Upper lobe of right lung (tissue), 1 donor: ENCODE measurements at places on chromosomes 11 and 22. TPM values are rescaled to one million over a fixed set of nuclear protein-coding genes. Genes with fewer than 3 reads are reported as not detected.

Gene PRDX5
- total RNA-seq = 176 TPM

DNA sequence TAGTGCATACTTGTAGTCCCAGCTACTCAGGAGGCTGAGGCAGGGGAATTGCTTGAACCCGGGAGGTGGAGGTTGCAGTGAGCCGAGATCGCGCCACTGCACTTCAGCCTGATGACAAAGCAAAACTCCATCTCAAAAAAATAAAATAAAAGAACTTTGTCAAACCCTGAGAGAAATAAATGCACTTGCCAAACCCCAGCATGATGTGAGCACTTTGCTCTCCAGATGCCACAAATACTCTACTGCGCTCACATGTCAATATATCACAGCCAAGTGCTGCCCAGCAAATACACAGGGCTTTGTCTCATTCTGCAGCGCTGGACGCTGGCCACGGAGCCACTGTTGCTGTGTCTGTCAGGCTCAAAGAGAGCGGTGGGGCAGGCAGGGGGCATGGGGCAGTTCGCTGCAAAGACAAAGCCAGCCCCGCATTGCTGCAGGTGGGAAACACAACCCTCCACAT is 45.1 kb downstream of the AHNAK start:
- H3K27me3 ChIP-seq = no peaks in the 10 kb centered on the region
- no peak overlapping the region for H3K27ac ChIP-seq
- no peak for DNase-seq
- H3K4me1 ChIP-seq = peaks cover 26% of the 10 kb centered on the region
- no peak overlapping the region for H3K4me3 ChIP-seq

- no peaks in the 10 kb centered on the region for H3K4me1 ChIP-seq
- peaks cover 71% of the 10 kb centered on the region for H3K36me3 ChIP-seq
- no peak for DNase-seq
- H3K4me3 ChIP-seq = no peak overlapping the region
- H3K27ac ChIP-seq = no peak overlapping the region
Measured at GRCh38 chr22:29328566-29329500, 13.3 kb upstream of the RASL10A start.

Gene SERPIND1
- total RNA-seq = 0.58 TPM

DNA sequence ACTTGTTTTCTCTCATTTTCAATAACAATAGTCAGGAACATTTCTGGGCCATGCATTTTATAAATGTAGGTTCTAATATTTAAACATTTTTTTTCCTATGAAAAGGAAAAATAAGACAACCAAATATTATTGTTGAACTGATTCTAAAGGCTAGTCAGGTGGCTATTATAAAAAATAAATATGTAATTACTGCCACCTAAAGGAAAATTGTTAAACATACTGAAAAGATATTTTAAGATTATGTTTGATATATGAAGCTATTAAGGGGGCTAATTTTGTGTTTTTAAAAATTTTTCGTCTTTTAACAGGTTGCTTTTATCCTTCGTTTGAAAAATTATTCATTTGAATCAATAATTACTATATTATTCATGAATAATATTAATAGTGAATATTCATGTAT is 62.2 kb upstream of the FDX1 start:
- no peaks in the 10 kb centered on the region for H3K36me3 ChIP-seq
- H3K27ac ChIP-seq = no peak overlapping the region
- DNase-seq = no peak
- no peaks in the 10 kb centered on the region for H3K4me1 ChIP-seq

- DNase-seq = no peak
- no peak overlapping the region for H3K27ac ChIP-seq
- H3K36me3 ChIP-seq = no peaks in the 10 kb centered on the region
- no peaks in the 10 kb centered on the region for H3K4me1 ChIP-seq
Measured at GRCh38 chr11:16179676-16180075, 176.7 kb downstream of the SOX6 start.

Gene PATE4
- total RNA-seq = not detected

DNA sequence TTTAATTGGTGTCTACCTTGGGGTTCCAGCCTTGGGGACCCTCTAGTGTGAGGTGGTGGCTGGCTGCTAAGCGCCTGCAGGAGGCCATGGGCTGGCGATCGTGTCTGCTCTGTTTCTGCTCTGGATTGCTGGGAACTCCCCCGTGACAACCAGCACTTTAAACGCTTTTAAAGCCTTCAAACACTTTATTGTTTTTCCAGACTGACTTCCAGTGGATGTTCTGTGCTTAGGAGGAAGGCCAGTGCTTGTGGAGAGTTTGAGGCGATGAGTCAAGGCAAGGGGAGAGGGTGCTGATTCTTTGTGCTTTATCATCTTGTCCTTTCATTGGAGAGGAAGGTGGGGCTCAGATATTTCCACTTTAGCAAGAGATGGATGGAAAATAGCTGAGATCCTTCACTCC is 81.6 kb downstream of the FLI1 start:
- H3K27ac ChIP-seq = no peak overlapping the region
- H3K4me3 ChIP-seq = no peak overlapping the region
- DNase-seq = no peak
- peaks cover 55% of the 10 kb centered on the region for H3K36me3 ChIP-seq
- no peaks in the 10 kb centered on the region for H3K27me3 ChIP-seq
- peaks cover 12% of the 10 kb centered on the region for H3K4me1 ChIP-seq

- no peaks in the 10 kb centered on the region for H3K36me3 ChIP-seq
- H3K4me3 ChIP-seq = no peak overlapping the region
- DNase-seq = no peak
- no peak overlapping the region for H3K27ac ChIP-seq
- H3K27me3 ChIP-seq = no peaks in the 10 kb centered on the region
Measured at GRCh38 chr11:109512680-109513079, 90.7 kb downstream of the C11orf87 start.

DNA sequence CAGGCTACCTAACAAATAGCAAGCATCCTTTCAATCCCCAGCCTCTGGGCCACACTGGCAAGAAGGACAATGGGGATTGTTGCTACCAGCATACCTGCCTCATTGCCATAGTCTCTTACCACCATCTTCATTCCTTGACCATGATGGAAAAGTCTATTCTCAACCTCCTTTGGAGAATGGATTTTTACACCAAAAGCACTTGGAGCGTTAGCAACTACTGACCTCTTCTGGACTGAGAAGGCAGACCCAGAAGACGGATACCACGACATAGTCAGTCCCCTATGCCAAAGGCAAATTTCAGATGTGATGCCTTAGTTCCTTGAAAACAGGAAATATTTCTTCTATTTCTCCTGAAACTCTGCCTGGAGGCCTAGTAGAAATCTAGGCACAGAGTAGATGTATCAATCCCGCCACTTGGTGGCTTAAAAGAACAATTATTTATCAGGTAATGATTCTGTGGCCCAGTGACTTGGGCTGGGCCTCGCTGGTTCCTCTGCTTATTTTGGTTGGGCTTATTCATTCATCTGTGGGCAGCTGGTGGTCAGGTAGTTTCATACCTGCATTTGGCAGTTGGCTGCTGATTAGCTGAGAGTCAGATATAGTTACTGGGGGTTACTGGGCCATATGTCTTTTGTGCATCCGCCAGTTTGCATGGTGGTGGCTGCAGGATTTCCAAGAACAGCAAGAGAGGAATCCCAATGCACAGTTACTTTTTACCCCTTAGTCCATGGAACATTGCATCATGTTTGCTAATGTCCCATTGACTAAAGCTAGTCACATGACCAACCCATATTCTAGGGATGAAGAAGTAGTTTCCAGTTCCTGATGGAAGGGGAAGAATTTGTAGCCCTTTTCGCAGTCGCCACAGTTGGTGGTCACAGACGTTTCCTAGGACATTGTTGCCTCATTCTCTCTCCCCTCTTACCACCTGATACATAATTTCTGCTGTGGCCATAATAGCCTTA is 75.2 kb downstream of the DHCR7 start:
- H3K27me3 ChIP-seq = no peaks in the 10 kb centered on the region
- no peaks in the 10 kb centered on the region for H3K36me3 ChIP-seq
- no peak overlapping the region for H3K4me3 ChIP-seq
- no peak overlapping the region for H3K27ac ChIP-seq
- DNase-seq = no peak
- no peaks in the 10 kb centered on the region for H3K4me1 ChIP-seq

Gene C11orf16
- not detected for total RNA-seq

GRCh38 chr22:37929390-37929789 is 23.3 kb downstream of the MICALL1 start:
- no peaks in the 10 kb centered on the region for H3K27me3 ChIP-seq
- no peak overlapping the region for H3K4me3 ChIP-seq
- no peak for DNase-seq
- H3K4me1 ChIP-seq = peaks cover 37% of the 10 kb centered on the region

DNA sequence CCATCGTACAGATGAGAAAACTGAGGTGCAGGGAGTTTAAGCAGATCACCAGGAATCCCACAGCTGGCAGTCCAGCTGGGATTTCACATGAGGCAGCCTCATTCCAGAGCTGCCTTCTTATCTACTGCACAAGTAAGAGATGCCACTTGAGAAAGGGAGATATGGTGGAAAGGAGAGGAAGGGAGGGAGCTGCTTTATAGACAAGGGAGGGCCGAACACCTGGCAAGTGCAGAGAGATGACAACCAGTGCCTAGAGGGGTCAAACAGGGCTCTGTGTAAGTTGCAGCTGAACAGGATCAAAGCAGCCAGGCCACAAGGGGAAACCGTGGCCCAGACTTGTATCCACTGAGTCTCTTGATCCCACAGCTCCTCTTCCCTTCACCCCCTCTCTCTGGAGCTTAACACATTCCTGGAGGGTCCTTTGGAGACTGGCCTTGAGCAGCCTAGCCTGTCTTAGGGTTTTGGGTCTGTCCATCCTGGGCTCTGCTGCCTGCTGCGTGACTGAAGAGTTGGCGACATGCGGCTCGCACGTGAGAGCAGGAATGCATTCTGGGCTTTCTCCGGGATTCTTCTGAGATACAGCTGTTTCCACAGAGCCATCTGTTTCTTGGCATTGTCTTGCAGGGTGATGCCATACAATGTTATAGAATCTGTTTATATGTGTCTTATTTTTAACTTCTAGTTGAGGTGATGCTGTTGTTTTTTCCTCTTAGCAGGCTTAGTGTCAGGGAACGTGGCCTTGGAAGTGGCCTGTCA is 268.5 kb upstream of the SYN3 start:
- H3K4me1 ChIP-seq = no peaks in the 10 kb centered on the region
- H3K27ac ChIP-seq = no peak overlapping the region
- no peaks in the 10 kb centered on the region for H3K36me3 ChIP-seq
- no peak for DNase-seq
- H3K27me3 ChIP-seq = no peaks in the 10 kb centered on the region
- H3K4me3 ChIP-seq = no peak overlapping the region

DNA sequence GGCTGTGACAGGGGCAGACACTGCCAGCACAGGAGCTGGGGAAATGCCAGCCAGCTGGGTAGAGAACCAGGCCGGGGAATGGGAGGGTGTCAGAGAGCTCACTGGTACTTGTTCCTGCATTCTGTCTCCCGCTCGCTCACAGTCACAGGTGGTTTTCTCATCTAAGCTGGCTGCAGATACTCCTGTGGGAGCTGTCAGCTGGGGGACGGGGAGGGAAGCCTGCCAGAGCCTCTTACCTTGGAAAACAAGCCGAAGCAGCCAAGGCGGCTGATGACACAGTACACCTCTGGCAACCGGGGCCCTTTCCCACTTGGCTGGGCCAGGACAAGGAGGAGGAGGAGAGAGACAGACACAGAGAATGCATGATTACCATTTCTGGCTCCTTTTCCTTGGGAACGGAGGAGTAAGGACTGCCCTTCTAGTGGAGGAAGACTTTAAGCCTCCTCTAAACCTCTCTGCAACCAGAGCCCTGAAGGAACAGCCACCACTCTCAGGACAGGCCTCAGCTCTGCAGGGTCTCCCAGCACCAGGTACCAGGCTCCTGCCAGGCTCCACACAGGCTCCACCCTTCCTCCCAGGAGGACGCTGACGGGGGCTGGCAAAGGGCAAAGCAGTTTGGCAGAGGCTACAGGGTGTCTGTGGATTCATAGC is 25.1 kb downstream of the RPL27A start:
- no peaks in the 10 kb centered on the region for H3K27me3 ChIP-seq
- peaks cover 8% of the 10 kb centered on the region for H3K4me1 ChIP-seq
- H3K27ac ChIP-seq = peak overlapping the region; percentile 38
- peaks cover 12% of the 10 kb centered on the region for H3K36me3 ChIP-seq

Gene ENDOD1
- total RNA-seq = 32.2 TPM

GRCh38 chr11:43523632-43524031 is 156.9 kb upstream of the HSD17B12 start:
- H3K36me3 ChIP-seq = no peaks in the 10 kb centered on the region
- no peaks in the 10 kb centered on the region for H3K27me3 ChIP-seq

DNA sequence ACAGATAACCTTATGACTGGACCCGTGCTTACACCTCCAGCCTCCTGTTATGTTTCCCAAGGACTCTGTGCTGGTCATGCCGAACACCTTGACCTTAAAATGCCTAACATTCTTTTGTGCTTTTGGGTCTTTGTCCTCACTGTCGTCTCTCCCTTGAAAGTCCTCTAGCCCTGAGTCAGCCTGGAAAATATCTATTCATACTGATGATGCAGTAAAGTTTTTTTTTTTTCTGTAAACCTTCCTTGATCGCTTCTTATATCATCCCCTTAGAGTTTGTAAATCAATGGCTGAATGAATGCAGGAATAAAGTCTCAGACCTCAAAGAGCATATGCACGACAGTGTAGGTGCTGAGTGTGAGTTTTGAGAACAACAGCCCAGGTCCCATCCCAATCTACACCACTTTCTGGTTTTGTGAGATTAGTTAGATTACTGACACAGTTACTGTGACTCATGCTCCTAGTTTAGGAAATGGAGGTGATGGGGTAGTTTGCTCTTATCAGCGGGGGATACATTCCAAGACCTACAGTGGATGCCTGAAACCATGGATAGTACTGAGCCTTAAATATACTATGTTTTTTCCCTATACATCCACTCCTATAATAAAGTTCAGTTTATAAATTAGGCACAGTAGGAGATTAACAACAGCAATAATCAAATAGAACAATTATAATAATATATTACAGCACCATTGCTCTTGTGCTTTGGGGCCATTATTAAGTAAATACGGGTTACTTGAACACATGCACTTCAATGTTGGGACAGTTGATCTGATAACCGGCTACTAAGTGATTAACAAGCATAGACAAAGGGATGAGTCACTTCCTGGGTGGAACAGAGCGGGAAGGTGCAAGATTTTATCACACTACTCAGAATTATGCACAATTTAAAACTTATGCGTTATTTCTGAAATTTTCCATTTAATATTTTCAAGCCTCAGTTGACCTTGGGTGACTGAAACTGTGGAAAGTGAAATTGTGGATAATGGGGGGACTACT is 8.6 kb downstream of the TCN1 start:
- no peaks in the 10 kb centered on the region for H3K36me3 ChIP-seq
- H3K27me3 ChIP-seq = no peaks in the 10 kb centered on the region

DNA sequence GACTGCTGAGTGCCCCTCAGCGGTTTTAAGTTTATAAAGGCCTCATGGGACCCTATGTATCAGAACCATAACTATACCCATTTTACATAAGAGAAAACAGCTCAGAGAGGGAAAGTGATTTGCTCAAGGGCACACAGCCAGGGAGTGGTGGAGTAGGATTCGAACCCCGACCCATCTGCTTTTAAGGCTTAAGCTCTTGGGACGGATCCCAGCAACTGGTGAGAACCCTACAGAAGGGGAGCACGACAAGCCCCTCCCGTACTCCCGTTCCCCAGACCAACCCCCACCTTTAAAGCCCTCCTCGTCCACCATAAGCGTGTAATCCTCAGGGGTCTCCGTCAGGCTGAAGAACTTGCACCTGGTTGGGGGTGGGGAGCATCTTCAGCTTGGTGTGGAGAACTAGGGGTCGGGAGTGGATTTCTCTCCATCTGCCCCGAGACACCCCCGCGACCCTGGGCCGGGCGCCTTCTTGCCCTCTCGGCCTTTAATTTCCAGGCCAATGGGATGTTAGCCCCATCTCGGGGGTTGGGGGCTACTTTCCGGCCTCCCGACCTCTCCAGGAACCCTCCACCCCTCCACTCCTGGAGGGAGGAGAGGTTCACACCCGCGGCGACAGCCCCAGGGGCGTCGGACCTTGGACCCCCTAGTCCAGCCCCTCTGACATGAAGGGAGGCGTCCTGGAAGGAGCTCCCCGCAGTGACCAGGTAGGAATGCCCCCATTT is 725 bp downstream of the CASTOR1 start:
- no peaks in the 10 kb centered on the region for H3K27me3 ChIP-seq
- DNase-seq = peak; percentile 66
- H3K4me3 ChIP-seq = peak overlapping the region; percentile 97
- peaks cover 36% of the 10 kb centered on the region for H3K4me1 ChIP-seq
